ENCODE measurements at places on chromosomes 16 and 17.

GRCh38 chr16:69166221-69166833 is 20.6 kb upstream of the SNTB2 start:
- DNase-seq: no peak

GRCh38 chr16:64983963-64984362 is 137.9 kb downstream of the CDH11 start:
- DNase-seq: no peak

DNA sequence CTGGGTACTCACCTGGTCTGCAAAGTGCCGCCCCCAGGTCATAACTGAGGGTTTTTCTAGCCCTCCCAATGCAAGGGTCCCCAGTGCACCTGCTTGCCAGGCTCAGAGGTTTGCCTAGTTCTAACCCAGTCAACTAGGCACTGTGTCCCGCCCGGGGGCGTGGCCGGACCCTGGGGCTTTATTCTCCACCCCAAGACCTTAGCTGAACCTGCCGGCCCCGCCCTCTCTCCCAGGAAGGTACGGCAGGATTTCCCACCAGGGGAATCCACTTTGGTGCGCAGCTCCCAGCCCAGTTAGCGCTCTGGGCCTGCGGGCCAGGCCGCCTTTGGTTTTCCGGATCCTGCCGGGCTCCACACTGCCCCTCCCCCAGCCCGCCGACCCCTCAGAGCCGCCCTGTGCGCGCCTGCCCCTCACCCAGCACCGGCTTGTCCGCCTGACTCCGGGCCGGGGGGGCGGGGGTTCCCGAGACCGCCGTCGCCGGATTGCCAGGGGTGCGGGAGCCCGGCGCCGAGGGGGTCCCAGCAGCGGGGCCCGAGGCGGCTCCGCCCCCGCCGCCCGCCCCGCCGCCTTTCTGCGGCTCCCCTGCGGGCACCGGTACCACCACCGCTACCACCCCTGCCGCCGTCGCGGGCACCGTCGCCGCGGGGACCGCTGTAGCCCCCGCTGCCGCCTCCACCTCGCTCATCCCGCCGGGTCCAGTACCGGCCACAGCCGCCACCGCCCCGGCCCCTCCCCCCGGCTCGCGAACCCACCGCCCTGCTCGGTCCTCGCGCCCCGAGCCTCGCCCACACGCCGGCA is 424 bp downstream of the YBX2 start:
- peak; percentile 47 for DNase-seq

- peak; percentile 70 for DNase-seq
These were observed 93.9 kb downstream of the YPEL2 start for GRCh38 chr17:59425085-59425931.

- DNase-seq: no peak
These were observed 12.6 kb downstream of the DUSP14 start for GRCh38 chr17:37502009-37502936.

DNA sequence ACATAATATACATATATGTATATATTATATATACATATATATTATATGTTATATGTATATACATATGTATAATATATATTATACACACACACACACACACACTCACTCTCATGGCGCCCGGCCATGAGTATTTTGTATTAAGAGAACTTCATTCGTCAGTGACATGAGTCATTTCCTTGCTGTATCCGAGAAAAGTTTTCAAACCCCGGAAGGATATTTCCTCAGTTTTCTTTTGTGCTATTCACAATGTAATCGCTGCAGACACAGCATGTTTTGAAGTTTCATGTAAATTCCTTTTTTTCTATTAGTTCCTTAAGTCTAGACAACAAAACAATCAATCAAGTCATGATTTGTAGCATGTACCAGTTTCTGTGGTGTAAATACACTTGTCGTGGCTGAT is 33.3 kb downstream of the OR1D5 start:
- no peak for DNase-seq

DNA sequence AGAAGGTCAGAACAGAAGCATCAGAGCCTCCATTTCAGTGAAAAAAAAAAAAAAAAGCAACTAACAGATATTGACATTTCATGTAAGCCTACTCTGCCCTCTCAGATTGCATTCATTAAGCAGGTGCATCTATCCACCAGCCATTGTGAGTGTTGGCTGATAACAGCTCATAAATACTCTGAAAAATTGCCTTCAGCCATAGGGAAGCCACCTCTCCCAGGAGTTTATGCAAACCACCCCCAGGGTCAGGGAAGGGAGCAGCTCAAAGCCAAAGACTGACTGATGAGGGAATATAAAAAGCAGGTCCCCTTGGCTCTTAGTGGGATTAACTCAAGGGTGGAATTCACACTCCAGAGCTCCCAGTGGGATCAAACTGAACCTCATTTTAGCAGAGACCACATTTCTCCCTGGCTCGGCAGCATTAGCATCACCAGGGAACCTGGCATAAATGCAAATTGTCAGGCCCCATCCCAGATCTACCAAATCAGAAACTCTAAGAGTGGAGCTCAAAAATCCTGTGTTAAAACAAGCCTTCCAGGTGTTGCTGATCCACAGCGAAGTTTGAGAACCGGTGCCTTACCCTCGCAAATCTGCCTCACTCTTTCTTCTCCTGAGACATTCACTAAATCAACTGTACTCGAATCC is 14.2 kb downstream of the APOH start:
- no peak for DNase-seq

DNA sequence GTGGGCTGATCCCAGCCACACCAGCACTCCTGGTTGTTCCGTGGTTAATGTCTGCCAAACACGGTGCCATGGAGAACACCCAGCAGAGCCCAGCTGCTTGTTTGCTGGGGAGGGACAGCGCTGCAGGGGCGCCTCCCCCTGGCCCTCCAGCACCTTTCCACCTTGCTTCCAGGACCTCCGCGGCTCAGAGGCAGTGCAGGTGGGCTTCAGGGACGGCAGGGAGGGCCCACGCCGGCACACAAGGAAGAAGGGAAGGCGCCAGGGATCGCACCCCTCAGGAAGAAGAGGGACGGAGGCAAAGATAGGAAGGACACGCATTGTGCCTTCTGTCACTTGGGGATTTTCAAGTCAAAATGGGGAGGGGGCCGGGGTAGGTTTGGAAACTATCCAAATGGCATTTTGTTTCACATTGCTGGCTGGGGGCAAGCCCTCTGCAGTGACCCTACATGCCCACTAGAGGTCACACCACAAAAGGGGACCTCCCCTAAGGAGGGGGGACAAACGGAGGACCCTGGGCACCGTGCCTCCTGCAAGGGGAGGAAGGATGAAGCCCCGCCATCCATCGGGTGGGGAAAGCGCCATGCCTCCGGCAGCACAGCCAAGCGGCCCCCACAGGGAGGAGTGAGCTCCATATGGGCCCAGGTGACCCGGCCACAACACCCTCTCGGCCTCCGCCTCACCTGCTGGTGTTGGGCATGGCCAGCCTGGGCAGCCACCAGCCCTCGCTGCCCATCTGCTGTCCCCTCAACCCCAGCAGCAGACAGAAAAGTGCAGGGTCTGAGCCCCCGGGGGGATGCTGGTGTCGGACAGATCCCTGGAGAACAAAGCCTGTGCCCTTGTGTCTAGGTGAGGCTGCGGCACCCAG is 7.5 kb upstream of the C16orf95 start:
- DNase-seq: peak; percentile 55

- DNase-seq: no peak
These were observed 760 bp upstream of the SEC14L5 start for GRCh38 chr16:4957420-4957719.

DNA sequence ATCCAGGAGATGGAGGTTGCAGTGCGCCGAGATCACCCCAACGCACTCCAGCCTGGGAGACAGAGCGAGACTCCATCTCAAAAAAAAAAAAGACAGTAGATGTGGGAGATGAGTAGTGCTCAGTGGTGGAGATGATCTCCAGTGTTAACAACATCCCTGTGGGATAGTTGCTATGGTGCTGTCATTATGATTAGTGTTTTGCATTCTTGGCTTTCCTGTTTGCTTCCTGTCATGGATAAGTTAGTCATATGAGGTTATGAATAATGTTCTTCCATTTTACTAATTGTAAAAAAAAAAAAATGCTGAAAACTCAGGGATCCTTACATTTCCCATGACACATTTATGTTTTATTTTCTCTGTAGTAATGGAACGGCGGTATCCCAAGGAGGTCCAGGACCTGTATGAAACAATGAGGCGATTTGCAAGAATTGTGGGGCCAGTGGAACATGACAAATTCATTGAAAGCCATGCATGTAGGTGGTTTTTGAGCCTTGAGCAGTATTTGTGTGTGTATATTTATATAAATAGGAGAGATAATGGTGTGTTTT is 24.5 kb upstream of the DUSP14 start:
- no peak for DNase-seq

DNA sequence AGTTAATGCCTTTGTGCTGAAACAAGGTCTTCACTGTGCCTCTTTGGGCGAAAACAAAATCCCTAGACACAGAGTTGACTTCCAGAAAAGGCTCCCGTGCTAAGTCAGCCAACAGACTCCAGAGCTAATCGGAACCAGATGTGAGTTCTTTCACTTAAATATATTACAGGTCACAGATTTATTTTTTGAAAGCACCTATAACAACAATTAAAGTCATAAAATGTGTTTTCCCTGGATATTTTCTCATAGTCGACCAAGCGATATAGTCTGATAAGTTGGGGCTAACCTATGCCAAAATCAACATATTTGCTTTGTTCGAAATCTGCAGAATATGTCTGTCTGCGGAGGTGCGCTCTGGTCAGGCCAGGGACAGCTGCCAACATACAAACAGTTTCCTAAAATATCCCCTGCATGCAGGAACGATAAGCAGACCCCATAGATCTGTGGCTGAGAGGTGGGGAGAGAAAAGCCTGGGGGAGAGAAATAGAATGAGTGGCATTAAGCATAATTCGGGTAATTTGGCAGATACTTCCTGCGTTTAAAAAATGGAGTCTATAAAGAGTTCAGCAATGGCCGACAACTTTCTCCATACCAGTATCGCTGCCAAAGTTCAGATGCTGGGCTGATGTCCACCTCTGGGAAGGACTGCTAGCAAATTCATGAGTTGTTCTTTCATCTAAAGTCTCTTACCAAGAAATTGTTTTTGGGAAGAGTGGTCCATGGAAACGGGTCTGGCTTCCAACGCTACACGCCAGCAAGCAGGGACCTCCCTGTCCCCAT is 50.8 kb upstream of the MYH10 start:
- DNase-seq: no peak

- DNase-seq: no peak
These were observed 473.2 kb downstream of the RBFOX1 start for GRCh38 chr16:7805686-7806396.

DNA sequence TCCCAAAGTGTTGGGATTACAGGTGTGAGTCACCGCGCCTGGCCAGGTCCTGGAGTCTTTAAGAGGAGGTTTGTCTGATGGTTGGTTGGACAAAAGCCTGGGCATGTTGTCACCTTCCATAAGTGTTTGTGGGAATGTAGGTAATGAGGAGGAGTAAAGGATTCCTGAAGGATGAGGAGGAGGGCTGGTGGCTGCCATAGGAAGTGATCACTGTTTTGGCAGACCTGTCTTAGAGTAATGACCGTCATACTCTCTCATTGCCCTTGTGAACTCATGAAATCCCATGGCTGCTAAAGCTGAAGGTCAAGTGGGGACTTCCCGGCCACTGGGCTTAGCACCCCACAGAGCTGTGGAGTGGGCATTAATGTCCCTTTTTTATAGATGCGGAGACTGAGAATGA is 40.5 kb downstream of the TENT4B start:
- DNase-seq: no peak

DNA sequence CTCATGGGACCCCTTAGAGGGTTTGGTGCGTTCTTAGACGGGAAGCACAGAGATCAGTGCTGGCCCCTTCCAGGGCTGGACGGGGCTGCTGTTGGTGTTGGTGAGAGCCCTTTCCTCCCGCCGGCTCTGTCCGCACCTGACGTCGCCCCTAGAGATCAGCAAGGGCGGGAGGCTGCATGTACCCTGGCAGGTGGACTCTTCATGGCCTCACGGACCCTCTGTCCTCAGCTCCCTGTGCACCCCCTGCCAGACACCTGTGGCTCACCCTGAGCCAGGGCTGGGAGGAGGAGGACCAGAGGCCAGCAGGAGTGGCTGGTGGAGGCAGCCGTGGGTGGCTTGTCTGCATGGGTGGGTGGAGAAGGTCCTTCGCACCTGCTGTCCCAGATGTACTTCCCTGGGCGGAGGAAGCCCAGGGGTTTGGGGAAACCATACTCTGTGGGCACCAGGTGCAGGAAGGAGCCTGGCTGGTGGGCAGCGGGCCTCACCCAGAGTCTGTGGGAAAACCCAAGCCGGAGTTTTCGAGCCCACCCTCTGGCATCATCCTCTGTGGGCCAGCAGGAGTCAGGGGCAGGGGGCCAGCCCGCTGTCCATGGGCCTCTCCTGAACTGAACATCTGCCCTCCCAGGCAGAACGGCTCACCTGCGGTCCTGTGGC is 348.6 kb downstream of the SEC14L1 start:
- DNase-seq: no peak

GRCh38 chr17:61399131-61400065 is at the start of gene TBX2:
Gene TBX2 (plus strand): TSS chr17:61399843. CDS start chr17:61400177, 334 bp downstream.
- peak; percentile 91 for DNase-seq

DNA sequence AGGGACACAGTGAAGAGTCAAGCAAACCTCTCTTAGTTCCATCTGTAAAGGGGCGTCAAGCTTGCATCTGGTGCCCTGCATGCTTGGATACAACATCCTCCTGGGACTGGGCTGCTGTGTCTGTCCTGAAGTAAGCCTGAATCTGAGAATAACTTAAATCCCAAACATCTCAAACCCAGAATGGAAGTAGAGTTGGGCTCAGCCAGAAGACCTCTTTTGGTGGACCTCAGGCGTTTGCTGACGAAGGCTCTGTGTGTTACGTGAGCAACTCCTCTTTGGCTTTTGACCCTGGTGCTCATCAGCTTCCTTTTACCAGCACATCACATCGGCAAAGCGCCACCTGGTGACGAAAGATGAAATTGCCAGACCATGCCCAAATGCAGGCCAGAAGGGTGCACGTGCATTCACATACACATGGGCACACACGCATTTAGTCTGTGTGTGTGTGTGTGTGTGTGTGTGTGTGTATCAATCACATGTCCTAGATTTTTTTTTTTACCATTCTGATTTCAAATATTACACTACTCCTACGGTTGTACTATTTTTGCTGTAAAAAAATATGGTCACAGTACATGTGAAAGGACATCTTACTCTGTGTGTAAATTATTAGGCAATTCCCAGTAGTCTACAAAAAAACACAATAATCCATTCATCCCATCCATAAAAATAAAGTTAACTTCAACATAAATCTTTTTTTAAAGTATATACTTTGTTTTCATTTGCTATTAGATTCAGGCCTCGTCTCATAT is 41.1 kb upstream of the FOXJ1 start:
- DNase-seq: peak; percentile 92

DNA sequence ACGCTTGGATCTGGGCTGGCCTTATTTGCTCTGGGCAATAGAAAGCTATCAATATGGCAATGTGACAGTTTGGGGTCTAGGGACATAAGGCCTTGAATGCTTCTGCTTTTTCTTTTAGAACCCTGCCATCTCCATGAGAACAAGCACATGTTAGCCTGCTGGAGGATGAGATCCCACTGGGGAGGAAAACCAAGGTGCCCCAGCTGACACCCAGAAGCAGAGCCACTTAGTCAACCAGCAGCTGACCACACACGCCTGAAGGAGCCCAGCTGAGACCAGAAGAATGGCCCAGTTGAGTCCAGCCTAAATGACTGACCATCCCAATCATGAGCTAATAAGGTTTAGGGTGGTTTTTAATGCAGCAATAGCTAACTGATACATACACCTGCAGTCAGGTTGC is 171.2 kb downstream of the AHSP start:
- DNase-seq: no peak
